Calu3 (cell line): ENCODE measurements at places on chromosomes 12 and 14.
A peak's percentile ranks its signal among the peaks of the same experiment; 100 is the strongest.

GRCh38 chr12:131445795-131446194 lies 265.1 kb upstream of the SFSWAP start:
- DNase-seq, result no peak

GRCh38 chr12:57529831-57530230 lies 7.2 kb downstream of the MBD6 start:
- no peak for DNase-seq

GRCh38 chr14:90519262-90519920 lies 122.6 kb downstream of the CALM1 start:
- DNase-seq, result no peak

DNA sequence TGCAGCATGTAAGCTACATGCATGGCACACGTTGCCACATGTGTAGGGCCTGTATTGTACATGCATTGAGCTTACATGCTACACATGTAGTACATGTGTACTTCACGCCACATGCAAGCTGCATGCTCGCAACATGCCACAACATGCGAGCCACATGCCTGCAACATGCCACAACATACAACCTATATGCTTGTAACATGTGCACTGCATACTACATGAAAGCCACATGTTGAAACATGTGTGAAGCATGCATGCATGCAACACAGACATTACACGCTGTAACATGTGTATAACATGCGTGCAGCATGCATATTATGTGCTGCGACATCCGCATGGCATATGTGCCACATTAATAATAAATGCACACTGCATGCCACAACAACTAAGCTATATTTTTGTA lies 9.1 kb upstream of the TMTC1 start:
- no peak for DNase-seq

- no peak for DNase-seq
Observed at GRCh38 chr12:110508071-110508586, 6.0 kb downstream of the RAD9B start.

DNA sequence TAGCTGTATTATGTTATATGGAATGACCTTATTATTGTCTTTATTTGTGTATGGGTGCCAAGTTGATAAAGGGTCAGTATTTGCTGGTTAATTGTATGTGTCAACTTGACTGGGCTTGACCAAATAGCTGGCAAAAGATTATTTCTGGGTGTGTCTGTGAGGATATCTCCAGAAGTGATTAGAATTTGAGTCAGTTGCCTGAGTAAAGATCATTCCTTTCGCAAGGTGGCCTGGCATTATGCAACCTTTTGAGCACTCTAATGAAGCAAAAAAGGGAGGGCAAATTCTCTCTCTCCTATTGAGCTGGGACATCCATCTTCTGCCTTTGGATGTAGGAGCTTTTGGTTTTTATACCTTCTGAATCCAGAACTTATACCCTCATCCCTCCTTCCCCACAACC lies 82.2 kb downstream of the ATXN7L3B start:
- peak; percentile 22 for DNase-seq

DNA sequence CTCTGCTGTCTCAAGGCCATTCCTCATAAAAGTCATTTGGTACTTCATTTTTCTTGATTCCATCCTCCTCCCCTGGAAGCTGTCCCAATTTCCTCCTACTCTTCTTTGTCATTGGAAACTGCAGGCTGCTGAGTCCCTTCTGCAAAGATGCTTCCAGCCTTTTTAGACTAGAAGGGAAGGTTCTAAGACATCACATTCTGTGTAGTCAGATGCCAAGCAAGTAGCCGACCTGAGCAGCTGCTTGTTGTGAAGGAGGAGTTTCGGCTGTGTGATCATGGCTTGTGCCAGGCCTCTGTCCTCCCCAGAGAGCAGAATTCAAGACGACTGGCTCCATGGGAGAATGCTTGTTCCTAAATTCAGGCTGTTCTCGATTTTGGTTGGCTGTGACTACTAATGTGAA lies 8.7 kb downstream of the RFC5 start:
- DNase-seq, result no peak

DNA sequence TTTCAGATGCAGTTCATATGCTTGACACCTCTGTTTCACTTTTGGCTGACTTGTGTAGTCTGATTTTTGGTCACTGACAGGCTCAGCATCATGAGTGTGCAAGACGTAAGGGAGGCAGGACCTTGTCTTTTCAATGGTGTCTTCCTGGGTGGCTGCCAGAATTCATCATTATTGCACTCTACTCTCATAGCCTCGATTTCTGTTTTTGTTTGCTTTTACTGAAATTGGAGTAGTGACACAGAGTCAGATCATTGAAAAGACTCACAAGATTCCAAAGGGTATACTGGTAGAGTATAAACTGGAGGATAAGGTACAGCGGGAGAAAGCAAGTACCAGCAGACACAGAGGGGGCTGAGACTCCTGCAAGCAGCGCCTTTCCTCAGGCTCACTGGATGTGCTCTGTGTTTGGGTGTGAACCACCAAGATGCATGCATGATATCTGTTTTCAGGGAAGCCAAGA lies 126.3 kb upstream of the FGD4 start:
- DNase-seq, result no peak

DNA sequence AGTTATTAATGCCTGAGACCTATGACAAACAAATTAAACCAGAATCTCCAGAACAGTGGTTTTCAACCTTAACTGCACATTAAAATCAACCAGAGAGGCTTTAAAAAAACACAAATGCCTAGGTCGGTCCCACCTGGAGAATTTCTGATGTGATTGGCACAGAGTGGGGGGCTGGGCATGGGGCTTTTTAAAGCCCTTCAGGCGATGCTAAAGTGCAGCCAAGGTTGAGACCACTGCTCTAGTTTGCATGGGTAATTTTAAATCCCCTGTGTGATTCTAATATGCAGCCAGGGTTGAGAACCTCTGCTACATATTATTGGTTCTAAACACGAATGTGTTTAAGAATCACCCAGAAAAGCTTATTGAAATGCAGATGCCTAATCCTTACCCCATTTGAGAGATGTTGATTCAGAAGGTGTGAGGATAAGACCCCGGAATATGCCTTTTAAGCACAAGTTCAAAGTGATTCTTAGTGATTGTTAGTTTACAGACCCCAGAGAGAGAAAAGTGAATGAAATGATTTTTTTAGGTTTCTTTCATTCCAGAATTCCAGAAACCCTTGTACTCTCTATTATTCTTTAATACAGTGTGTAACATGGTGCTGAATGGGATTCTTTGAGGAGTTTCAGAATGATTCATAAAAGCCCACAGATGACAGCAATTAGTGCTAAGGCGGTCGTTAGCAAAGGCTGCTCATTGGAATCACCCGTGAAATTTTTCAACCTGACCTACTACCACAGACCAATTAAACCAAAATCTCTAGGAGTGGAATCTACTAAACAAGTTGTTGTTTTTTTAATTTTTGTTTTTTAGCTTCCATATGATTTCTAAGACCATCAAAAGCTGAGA lies 44.9 kb downstream of the LIN7A start:
- DNase-seq, result no peak

- no peak for DNase-seq
Observed at GRCh38 chr14:71400871-71401321, 493.6 kb downstream of the PCNX1 start.

- no peak for DNase-seq
Observed at GRCh38 chr12:111031916-111032590, 111.7 kb upstream of the MYL2 start.

- no peak for DNase-seq
Observed at GRCh38 chr12:92785563-92785950, 82.8 kb downstream of the PLEKHG7 start.

GRCh38 chr14:77303417-77304156 lies 17.1 kb downstream of the POMT2 start:
- DNase-seq, result peak; percentile 62

DNA sequence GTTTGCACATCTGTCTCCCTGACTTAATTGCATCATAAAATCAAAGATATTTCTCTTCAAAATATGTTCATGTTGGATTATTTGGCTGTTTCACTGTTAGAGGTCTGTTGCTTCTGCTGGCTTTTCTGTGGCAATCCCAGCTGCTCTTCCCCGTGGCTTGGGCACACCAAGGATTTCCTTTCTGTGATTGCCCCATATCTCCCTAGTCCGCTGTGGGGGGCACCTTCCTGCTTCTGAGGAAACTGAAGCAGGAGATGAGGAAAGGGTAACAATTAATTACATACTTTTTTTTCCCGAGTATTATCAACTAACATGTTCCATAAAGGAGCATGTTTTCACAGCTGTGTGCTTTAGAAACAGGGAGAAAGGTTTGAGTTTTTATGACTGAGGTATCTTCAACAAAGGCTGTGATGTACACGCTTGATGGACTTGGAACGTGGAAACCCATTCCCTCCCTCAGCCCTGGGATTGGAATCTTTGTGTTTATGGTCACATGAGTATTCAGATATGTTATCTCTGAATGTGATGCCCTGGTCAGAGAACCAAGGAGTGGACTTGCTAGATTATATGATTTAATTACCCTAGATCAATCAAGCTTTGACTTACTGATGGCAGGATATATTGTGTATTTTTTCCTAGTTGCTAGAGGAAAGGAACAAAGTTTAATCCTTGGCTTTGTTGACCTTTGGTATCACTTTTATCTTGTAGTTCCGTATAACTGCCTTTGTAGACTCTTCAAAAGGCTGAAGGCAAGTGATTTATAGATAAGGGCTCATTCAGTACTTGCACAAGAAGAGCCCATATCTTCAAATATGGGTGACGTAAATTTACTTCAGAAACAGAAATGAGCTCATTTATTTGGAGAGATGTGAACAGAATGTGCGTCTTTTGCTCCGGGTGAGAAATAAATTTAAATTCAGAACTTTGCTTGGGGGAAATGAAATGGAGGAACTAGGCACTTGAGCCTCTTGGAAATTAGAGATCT lies 46.7 kb downstream of the BORCS5 start:
- no peak for DNase-seq

DNA sequence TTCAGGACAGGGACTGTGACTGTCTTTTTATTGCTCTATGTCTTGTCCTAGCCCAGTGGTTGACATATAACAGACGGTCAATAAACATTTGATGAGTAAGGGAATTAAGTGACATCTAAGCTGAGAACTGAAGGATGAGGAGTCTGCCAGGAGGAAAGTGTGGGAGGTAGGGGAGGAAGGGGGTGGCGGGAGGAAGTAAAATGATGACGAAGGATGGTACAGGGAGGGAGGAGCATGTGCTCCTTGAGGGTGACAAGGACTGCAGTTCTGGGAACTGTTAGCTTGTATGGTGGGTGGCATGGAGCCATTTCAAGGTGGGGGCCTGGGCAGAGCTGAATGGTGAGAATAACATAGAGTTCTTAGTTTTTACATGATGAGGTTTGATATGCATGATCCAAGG lies 64.4 kb downstream of the RGS6 start:
- no peak for DNase-seq

DNA sequence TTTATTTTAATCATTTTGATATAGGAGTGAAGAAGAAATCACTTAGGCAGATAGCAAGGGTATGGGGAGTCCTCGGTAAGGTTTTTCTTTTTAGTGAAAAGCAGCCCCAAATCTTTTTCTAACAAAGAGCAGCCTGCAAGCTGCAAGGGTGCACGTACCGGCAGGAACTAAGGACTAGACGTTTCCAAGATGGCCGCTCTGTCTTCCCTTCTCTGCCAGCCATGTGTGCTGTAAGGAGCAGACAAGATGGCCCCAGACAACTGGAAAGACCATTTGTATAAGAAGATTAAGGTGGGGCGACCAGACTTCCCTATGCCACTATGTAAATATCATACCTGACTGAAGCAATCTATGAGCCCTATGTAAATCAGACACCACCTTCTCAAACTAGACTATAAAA lies 79.6 kb downstream of the TXNDC16 start:
- DNase-seq, result no peak

DNA sequence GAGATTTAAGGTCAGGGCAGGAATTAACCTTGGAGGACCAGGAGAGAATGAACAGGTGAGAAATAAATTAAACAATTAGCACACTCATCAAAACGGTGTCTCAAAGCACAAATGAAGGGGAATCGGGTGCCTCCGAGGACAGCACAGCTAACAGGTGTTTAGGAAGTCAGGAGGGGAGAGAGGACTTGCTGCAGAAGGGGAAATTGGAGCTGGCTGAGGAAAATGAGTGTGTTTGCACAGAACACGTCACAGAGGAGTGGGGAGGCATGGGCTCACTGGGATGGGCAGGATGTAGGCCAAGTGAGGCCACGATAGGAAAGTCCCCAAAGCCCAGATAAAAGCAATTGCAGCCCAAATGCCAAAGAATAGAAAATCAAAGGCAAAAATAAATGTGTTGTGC lies 121.7 kb downstream of the ZNF664 start:
- DNase-seq, result peak; percentile 36

GRCh38 chr14:56414236-56414635 lies 165.4 kb upstream of the TMEM260 start:
- no peak for DNase-seq

DNA sequence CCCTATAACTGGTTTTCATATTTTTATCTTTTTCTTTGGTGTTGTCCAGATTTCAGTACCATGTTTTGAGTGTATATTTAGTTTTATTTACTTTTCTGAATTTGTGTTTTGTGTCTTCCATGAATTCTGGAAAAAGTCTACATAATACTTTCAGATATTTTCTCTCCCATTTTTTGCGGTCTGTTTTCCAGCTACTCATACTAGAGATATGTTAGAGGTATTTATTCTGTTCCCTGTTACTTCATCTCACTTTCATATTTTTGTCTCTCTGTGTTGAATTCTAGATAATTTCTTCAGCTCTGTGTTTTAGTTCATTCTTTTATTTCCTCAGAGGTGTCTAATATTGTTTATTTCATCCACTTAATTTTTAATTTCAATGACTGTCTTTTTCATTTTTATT lies 74.2 kb downstream of the IFT81 start:
- no peak for DNase-seq

- no peak for DNase-seq
Observed at GRCh38 chr12:5236022-5236640, 192.5 kb downstream of the KCNA5 start.

DNA sequence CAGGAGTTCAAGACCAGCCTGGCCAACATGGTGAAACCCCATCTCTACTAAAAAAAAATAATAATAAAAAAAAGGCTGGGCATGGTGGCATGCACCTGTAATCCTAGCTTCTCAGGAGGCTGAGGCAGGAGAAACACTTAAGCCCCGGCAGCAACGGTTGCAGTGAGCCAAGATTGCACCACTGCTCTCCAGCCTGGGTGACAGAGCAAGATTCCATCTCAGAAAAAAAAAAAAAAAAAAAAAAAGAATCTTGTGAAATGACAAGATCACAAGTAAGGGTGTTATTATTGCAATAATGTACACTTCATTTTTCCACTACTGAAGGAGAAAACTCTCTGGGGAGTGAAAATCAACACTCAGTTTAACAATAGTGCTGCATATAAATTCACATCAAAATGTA lies 8.8 kb upstream of the PTGR2 start:
- DNase-seq, result no peak

DNA sequence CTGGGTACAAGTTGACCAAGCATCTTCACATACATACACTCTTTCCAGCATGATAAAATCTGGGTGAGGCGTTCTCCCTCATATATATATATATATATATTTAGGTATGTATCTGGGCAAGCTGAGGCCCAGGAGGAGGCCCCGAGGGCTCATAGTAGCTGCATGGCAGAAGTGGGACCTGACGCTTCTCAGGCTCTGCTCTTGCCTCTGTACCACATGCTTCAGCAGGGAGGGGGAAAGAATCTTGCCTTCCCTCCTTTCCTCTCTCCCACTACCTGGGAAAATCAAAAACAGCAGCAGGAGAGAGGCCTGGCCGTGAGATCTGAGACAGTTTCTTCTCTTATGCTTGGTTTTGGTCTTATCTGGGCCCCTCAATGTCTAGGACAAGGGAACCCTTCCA lies 9.2 kb downstream of the PPP1R1A start:
- DNase-seq, result no peak

- DNase-seq, result no peak
Observed at GRCh38 chr12:38977132-38977531, 71.7 kb upstream of the CPNE8 start.

- DNase-seq, result no peak
Observed at GRCh38 chr12:120115066-120115465, 1.5 kb downstream of the RAB35 start.
